ENCODE measurements at places on chromosomes 4 and X.

DNA sequence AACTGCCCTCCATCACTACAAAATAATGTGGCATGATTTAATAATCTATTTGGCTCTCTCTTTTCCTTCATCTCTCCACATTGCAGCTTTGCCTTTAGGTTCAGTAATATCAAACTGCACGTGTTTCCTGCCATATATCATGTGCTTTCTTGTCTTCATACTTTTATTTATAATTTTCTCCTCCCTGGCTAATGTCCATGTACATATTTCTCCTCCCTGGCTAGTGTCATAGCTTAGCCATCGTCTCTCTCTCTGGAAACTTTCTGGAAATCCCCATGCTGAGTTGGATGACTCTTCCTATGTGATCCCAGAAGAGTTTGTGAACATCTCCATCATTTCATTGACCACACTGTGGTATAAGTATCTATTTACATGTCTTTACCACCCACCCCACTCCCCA, 21.3 kb upstream of the PDGFC start:
- DNase-seq, result no peak

GRCh38 chr4:985123-985830, 1.6 kb upstream of the IDUA start:
- no peak for DNase-seq

DNA sequence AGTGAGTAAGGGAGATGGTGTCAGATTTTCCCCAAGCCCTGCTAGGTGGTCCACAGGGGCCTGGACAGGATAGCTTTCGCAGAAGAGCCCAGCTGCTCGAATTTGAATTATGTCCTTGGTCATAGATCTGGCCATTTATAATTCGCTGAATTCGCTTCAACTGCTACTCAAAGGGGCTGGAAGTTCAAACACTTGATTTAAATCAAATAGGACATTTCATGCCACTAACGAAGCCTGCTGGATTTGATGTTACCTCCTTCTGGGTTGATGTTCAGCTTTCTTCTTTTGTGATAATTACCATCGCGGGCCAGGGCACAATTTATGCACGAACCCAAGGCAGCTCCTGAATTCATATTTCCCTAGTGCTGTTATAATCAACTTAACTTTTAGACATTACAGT, 67.0 kb downstream of the CLCN4 start:
- DNase-seq, result no peak

DNA sequence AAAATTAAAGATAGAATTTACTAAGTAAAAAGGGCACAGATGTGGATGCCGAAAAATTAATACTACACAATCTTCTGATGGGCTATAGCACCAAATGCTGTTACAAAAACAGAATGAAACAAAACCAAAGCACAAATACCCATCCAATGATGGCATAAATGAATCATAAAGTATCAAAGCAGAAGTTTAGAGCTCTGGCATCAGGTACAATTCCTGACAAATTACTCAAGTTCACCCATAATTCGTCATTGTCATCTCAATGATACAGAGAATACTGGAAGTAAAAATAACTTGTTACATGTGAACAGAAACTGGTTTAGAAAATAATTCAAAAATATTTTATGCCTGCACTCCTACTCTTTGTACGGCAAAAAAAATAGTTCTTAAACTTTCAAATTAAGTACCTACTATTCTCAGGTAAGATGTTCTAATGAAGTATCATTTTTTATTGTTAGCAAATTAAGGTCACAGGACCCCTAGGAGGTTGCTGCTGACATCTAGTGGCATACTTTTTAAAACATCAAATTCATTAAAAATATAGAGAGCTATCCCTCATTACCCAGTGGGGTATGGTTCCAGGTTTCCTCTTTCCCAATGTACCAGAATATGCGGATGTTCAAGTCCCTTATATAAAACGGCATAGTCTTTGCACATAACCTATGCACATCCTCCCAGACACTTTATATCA, 126.1 kb downstream of the INPP4B start:
- DNase-seq, result no peak

GRCh38 chrX:83145876-83146275, 362.2 kb upstream of the POU3F4 start:
- no peak for DNase-seq

DNA sequence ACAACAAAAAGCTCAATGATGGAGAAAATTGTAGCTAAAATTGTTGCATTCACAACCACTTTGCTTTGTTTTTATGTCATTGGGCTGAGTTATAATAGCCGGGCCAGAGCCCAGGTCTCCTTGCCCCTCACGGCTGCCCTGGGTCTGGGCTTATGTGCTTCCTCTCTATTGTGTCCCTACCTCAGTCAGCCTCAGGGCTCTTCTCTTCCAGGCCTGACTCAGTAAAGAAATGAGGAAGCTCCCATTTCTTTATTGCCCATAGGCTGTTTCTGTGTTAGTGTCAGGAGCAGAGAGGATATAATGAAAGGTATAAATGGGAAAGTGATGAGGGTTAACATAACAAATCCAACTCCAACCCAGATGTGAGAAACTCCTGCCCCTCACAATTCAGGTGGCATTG, 18.0 kb downstream of the BST1 start:
- DNase-seq, result no peak

DNA sequence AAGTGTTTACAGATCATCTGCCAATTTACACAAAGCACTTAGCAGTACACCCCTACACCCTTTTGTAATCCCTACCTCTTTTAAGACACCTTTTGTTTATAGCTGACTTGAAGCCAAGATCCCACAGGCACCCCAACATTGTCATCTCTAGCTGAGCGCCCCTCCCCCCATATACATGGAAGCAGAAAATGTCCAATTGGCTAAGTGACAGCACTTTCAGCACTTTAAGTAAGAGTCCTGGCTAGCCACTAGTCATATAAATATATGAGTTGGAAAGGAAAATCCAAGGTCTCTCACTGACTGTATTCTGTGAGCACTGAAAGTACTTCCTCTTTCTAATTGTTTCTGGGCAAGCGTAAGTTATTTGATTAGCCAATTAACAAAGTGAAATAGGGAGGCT, 108.2 kb downstream of the NSUN7 start:
- no peak for DNase-seq

GRCh38 chr4:119678761-119679160, 50.2 kb upstream of the PDE5A start:
- DNase-seq, result no peak

GRCh38 chr4:40648742-40649281, 19.1 kb upstream of the RBM47 start:
- no peak for DNase-seq

DNA sequence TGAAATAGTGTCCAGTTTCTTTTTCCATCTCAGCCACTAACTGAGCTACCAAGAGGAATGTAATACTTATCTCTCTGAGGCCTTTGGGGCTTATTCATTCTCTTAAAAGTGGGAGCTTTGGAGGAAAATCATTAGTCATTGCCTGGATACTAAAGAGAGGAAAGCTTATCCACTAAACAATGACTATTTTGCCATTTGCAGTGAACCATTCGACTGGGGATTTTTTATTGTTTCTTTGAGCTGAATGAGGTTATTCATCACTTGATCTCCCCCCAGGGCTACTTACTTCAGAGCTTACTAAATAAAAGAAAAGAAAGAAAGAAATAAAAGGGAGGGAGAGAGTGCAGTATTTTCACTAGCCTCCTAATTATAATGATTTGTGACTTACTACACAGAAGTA, 1329.5 kb upstream of the TENM3 start:
- peak; percentile 22 for DNase-seq

GRCh38 chr4:148442832-148443511, 758 bp upstream of the NR3C2 start:
- DNase-seq, result no peak

DNA sequence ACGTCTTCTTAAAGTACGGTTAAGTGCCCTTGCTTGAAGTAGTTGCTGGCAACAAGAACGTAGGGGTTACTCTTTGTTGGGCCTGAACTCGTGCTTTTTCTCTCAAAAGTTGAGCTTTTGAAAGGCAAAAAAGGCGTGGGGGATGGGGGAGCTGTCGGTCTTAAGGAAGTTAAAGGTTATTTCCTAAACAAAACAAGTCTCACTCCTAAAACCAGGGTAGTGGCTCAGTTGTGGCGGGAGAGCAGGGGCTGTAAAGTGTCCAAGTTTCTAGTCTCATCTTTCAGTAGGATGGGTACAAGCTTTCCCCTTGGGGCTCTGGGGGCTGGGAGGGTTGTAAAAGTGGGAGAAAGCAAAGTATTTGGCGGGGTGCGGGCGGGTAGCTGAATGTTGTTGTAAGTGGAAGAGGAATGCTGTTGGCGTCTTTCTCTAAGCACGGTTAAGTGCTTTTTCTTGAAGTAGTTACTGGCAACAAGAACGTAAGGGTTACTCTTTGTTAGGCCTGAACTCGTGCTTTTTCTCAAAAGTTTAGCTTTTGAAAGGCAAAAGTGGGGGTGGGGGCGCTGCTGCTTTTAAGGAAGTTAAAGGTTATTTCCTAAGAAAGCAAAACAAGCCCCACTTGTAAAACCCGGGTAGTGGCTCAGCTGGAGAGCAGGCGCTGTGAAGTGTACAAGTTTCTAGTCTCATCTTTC, 904 bp upstream of the WDR1 start:
- DNase-seq, result no peak

DNA sequence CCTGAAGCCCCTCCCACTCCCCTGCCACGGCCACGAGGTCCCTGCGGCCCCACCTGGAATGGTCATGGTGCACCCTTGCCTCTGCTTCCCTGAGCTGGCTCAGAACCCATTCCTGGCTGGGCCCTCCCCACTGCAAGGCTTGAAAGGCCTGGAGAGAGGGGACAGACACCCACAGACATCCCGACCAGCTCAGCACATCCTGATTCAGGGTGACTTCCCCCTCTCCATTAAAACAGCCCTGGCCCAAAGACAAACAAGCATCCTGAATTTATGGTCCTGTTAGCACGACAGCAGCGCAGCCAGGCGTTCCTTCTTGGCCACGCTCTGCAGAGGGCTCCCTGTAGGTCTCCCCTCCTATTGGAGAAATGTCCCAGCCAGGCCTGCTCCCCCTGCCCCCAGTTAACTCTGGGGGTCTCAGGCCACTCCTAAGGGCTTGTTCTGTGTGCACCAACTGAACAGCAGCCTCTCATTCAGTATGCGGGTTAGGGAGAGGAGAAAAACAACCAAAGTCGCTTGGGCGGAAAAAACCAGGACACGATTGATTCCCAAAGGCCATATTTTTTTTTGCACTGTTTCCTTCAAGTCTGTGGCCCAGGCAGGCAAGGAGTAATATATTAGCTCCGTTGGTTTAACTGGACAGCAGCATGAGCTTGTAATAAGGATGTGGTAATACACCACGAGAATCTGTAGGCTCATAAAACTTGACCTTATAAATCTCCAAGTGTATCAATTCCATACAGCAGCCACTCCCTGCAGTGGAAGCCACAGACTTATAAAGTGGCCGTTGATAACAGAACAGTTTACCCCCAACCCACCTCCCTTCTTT, 106.7 kb upstream of the MSX1 start:
- DNase-seq, result no peak

Measured in fibroblast of skin of left biceps (primary cell).